ENCODE measurements at places on chromosomes 16 and 17.

GRCh38 chr17:21676281-21677111 lies 15.8 kb upstream of the KCNJ18 start:
- DNase-seq, result no peak

- DNase-seq, result no peak
These were observed 42.5 kb downstream of the TMEM11 start for GRCh38 chr17:21171309-21171922.

DNA sequence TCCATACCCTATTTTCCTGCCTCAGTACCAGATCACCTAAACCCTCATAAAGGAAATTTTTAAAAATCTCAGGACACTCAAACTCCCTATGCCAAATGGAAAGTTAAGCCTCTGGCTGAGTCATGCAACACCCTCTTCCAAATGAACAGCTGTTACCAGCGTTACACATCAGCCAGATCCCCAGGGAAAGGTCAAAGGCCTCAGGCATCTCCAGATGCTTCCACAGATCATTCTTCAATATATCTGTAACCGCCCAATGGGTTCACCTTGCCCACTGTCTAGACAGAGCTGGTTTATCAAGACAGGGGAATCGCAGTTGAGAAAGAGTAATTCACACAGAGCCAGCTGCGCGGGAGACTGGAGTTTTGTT lies 29.1 kb upstream of the SHCBP1 start:
- DNase-seq, result no peak

- DNase-seq, result no peak
These were observed 9.9 kb downstream of the PSME3IP1 start for GRCh38 chr16:57175896-57176295.

DNA sequence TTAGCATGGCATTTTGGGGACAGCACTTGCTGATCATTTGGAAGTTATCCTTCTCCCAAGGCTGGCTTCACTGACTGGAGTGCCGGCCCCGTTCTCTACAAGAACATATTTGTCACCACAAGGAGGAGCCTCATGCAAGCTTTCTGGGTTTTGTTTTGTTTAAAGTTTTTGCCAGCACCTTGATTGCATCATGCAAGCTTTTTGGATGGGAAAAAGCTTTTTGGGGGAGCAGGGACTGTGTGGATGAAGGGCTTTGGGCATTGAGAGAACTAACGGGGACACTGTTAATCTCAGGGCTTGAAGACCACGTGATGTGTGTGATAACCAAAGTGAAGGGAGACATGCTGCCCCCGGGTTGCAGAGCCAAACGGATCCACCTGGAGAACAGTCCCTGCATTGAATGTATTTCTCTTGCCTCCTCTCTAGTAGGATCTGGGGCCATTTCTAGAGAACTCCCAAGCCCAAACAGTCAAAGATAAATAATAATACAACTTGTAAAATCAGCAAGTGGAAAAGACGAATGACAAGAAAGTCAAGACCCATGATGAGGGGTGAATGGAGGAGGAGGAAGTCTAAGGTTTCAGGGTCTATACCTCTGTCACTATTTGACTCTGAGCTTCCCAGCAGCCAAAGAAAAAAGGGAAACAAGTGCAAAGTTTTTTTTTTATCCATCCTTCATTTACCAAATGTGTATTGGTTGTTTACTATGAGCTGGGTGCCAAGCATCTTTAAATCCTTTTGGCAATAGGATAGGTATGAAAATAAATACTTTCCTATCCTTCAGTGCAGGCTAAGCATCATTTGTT lies 17.2 kb downstream of the TMEM114 start:
- no peak for DNase-seq

GRCh38 chr16:64225696-64226095 lies 896.2 kb downstream of the CDH11 start:
- no peak for DNase-seq

- DNase-seq, result no peak
These were observed 15.2 kb upstream of the FLCN start for GRCh38 chr17:17252149-17252661.

DNA sequence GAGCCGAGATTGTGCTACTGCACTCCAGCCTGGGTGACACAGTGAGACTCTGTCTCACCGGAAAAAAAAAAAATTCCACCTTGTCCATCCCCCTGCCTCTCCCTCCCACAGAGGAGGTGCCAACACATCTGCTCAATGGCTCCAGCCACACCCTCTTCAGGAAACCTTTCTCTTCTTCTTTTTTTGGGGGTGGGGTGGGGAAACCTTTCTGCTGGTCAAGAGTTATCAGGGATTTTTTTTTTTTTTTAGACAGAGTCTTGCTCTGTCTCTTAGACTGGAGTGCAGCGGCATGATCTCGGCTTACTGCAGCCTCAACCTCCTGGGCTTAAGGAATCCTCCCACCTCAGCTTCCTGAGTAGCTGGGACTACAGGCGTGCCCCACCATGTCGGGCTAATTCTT lies 18.7 kb downstream of the TNS4 start:
- no peak for DNase-seq

- DNase-seq, result no peak
These were observed at the start of gene C16orf89 for GRCh38 chr16:5065813-5066212. Gene C16orf89, minus strand, starts transcription at chr16:5065956. Its CDS starts 48 bp downstream, at chr16:5065908.

DNA sequence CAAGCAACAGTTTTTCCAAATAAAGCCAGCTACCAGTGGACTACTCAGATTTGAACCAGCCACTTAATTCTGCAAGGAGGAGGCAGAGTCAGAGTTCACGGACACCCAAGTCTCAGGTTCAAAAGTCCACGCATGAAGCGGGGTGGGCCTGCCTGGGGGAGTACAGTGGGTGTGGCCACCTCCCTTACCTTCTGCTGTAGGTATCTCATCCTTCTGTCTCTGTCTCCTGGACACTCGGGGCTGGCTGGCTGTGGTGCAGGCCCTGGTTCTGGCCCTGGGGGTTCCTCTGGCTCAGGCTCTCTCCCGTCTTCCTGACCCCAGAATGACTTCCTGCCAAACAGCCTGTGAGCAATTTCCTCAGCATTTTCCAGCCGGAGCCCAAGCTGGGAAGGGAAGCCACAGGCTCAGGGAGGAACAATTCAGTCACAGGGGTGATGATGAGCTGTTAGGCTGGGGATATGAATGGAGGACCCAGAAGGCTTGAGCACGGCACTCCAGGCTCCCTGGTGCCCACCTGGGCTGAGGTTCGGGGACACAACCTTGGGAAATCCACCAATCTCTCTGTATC lies 101.9 kb downstream of the LITAF start:
- DNase-seq, result no peak

DNA sequence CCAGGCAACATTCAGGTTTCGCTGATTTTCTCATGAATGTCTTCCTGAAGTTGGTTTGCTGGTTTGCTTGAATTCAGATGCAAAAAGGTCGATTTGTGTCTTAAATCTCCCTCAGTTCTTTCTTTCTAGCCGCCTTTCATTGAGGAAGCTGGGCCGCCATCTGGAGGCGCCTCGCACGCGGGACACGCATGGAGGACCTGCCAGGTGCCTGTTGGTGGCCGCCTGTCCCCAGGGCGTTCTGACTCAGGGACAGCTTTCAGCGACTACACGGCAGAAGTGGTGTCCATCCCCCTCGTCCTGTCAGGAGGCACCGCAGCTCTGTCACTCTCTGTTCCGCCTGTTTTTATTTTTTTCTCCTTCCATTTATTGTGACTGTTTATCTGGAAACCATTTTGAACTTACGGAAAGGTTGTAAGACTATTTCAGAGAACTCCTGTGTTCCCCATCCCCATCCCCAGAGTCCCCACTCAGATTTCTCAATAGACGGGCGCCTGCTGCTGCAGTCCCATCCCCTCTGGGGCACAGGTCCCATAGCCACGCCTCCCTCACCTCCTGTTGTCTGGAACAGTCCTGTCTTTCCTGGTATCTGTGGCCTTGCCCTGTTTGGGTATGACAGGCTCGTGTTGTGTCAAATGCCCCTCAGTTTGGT lies 33.2 kb downstream of the COX4I1 start:
- no peak for DNase-seq

Measured in NCI-H1092 (cell line).